ENCODE measurements at places on chromosomes 2 and 18.

DNA sequence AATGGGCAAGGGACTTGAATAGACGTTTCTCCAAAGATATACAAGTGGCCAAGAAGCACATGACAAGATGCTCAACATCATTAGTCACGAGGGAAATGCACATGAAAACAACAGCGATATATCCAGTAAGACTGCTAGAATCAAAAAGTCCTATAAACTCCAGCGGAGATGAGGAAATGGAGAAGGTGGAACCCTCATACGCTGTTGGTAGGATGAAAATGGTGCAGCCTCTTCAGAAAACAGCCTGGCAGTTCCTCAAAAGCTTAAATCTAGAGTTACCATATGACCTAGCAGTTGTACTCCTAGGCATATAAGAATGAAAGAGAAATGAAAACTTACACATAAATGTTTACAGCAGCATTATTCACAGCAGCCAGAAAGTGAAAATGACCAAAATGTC, 48.1 kb downstream of the HPCAL1 start:
- DNase-seq, result no peak

- DNase-seq, result no peak
These were observed 117.4 kb downstream of the FAM210A start for GRCh38 chr18:13608791-13609532.

DNA sequence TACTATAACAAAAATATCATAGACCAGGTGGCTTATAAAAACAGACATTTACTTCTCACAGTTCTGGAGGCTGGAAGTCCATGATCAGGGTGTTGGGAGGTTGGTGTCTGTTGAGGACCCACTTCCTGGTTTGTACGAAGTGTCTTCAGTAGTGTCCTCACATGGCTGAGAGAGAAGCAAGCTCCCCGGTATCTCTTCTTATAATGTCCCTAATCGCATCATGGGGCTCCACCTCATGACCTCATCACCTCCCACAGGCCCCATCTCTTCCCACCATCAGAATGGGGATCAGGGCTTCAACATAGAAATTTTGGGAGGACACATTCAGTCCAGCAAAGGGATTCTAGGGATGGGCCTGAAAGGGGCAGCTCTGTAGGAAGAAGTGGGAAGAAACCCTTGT, 4.8 kb upstream of the NIFK start:
- no peak for DNase-seq

GRCh38 chr2:85839461-85839860, 49.3 kb downstream of the ST3GAL5 start:
- no peak for DNase-seq

GRCh38 chr2:172734711-172735581, 699 bp upstream of the RAPGEF4 start:
- DNase-seq, result no peak

DNA sequence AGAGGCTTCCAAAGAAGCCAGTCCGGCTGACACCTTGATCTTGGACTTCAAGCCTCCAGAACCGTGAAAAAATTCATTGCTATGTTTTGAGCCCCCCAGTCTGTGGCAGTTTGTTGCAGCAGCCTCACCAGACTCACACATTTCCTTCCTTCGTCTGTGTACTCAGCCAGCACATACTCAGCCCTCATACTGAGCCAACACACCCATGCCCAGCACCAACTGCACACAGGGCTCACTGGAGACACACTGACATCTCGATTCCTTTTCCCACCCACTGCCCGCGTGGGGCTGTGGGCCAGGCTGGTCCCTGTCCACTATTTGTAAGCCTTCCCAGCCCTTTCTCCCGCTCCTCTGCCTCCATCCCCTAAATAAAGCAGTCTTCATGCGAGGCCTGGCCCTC, 24.1 kb upstream of the NMUR1 start:
- DNase-seq, result no peak

- peak; percentile 72 for DNase-seq
These were observed 9.9 kb upstream of the YPEL5 start for GRCh38 chr2:30136764-30137444.

- no peak for DNase-seq
These were observed 269.9 kb upstream of the SETBP1 start for GRCh38 chr18:44410740-44411139.

DNA sequence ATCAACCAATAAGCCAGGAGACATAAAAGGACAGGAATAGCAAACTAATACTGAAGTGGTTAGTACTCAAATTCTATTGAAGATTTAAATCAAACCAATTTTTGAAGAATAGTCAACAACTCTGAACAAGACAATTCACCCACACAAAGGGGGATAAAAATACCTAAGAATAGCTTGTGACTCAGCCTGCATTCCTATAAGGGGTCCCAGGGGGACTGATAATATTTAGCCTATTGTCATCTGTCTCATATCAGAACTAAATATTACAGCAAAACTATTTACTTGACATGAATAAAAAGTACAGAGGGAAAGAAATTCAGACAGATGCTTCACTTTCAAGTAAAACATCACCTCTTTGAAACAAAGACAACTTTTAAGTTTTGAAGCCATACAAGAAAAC, 7.7 kb downstream of the ITSN2 start:
- DNase-seq, result no peak

DNA sequence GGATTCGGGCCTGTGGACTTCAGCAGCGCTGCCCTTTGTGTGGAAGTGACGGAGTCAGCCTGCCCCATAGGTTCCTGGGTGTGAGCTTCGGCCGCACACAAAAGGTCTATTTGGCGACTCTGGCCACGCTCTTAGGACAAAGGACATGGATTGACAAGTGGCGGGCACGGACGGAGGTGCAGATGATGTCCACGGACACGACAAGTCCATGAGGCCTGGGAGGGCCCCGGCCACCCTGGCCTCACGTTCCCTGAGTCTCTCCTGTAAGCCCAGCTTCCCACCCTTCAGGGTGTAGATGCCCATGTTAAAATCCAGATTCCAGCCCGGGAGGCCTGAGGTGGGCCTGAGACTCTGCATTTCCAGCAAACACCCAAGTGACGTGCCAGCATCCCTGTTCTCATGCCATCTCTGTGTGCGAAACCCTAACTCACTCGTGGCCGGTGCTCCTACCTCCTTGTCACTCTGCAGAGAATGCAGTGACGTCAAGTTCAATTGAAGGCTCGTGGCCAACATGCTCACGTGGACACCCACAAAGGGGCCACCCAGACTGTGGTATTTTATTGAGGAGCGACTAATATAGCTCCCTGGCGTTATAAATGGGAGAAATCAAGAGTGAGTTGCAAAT, 111.7 kb downstream of the RTP5 start:
- DNase-seq, result no peak

- no peak for DNase-seq
These were observed 92.1 kb upstream of the EFEMP1 start for GRCh38 chr2:56015711-56016115.

Data from dermis microvascular lymphatic vessel endothelial cell (primary cell).